T-cell (primary cell): ENCODE measurements at places on chromosomes 5 and 9.
A peak's percentile ranks its signal among the peaks of the same experiment; 100 is the strongest.

DNA sequence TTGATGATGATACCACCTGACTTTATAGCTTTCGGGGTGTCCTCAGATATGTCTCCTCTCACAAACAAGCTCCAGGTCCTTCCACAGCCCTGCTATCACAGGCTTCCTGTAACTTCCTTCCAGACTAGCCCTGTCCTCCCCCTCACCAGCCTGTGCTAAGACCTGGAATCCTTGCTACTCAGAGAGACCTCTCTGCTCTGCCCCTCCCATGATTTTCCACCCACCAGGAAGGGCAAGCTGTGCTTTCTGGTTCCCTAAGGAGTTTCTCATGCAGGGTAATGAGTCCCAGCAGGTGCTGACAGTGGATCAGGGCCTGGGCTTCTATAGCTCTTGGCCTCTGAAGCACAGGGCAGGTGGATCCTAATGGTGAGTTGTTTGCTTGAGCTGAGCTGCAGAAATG lies 86.9 kb downstream of the AOPEP start:
- no peak for DNase-seq

GRCh38 chr9:107760469-107761242 lies 271.1 kb upstream of the KLF4 start:
- no peak for DNase-seq

DNA sequence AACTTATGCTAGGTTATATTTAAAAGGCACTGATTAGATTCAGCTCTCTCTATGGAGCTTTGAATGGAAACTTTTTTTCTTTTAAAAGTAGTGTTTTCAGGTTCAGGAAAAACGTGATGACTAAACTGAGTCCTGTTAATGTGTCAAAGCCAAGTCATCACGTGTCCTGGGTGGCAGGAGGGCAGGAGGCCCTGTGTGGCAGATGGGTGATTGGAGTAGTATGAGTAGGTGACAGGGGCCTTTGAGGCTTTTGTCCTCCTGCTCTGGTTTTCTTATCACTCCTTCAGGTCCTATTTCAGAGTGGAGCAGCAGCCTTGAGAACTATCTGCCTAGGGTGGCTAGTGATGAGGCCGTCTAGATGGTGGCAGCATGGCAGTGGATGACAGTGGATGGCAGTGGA lies 17.7 kb upstream of the CARTPT start:
- no peak for DNase-seq

- no peak for DNase-seq
These were observed 1.9 kb downstream of the SPARC start for GRCh38 chr5:151684690-151685361.

- no peak for DNase-seq
These were observed 58.9 kb downstream of the GNA14 start for GRCh38 chr9:77589046-77589795.

DNA sequence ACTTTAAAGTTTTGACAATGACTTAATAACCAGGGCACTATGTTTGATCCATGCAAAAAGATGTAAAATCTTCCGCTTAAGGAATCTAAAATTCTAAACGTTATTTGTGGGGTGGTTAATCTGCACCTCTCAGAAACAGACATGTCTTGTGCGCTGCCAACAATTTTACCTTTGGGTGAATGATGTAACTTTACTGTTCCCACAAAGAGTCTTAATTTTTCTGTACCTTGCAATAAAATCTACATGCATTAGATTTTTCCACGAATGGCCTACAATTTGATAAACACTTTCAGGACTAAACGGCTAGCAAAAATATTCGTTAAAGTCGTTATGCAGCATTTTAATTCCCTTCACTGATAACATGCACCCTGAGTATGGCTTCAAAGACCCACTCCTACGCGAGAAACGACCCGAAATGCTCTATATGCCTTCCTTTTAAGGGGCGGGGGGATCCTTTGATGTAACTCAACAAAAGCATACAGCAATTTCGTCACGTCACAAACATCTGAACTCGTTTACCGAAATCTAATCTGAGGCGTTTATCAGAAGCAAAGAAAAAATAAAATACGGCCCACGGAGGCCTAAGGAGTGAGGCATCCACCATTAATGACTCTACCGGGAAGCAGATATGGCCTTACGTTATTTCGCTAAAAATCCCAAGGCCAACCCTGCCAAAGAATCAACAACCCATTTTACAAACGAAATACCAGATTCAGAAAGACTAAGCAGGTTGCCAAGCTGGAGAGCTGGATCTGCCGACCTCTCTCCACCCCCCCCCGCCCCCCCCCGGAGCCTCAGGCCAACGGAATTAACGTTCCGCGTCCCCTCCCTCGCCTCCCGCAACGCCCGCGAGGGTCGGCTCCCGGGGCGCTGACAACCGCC lies 621 bp downstream of the AK6 start:
- DNase-seq: peak; percentile 43

GRCh38 chr9:23615569-23615968 lies 210.5 kb downstream of the ELAVL2 start:
- DNase-seq: no peak

GRCh38 chr5:113682497-113683136 lies 169.1 kb downstream of the YTHDC2 start:
- DNase-seq: no peak

GRCh38 chr5:132467287-132467984 lies 23.1 kb downstream of the IRF1 start:
- no peak for DNase-seq

DNA sequence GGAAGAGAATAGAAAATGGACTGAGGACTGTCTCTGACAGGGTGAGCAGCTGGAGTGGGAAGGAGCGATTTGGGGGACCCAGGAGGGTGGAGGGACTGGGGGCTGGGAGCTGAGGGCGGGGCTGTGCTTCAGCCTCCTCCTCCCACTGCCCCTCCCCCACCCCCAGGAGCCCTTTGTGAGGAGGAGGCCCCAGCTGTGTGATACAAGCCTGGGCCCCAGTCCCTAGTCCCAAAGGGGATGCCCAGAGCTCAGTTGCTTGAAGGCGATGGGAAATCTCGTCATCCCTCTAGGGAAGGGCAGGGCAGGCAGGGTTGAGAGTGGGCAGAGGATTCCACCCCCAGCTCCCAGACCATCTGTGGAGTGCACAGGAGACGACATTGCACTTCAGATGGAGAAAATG lies at the start of gene SPATA31E1:
TSS of gene SPATA31E1 (plus strand) at position 251 of the 400 bp plus-strand sequence. CDS start at position 266, 15 bp downstream.
- no peak for DNase-seq

DNA sequence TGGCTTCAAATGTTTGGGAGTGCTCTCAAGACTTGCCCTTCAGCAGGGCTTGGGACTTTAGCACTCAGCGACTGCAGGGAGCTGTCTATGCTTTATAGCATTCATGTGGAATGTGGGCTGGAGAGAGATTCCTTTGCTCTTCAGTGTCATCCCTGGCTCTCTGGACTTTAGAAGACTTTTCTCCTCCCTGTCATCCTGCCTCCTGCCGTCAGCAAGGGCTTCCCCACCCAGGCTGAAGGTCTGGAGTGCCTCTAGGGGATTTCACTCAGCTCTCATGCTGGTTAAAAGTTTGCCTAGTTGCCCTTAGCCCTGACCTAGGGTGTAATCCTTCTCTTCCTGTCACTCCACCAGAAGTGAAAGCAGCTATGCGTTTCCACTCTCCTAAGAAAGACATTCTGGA lies 210.9 kb downstream of the FRMD3 start:
- no peak for DNase-seq

DNA sequence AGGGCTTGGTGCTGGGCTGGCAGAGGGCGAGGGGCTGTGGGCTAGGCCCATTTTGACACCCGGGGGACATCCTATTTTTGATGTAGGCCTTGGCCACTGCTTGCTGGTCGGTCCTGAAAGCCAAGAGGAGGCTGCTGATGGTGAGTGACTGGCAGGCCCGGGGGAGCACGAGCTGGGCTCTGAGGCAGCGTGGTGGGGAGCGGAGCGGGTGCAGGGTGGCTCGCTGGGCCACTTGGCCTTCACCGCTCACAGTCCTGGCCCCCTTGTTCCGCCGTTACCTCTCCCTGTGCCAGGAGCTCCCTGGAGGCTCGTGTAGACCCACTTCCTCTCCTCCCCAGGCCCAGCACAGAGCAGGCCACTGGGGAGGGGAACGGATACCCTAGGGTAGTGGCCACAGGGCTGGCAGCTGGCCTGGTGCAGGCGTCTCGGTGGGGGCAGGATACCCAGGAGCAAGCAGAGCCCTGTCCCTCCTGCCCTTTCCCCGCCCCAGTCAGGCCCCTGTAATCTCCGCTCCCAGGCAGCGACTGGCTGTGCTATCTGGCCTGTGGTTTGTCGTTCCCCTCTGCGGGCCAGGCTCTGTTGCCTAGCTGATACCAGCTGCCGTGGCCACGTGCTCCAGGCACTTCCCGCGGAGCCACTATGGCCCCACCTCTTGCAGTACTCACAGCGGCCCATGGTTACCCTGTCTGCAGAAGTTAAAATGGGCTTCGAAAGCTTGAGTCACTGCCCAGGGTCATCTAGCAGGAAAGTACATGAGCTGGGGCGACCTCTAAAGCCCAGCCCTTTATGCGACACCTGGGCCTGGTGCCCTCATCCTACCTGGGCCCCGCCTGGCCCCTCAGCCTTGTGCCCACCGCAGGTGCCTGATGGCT lies 11.7 kb upstream of the DOLPP1 start:
- peak; percentile 61 for DNase-seq

DNA sequence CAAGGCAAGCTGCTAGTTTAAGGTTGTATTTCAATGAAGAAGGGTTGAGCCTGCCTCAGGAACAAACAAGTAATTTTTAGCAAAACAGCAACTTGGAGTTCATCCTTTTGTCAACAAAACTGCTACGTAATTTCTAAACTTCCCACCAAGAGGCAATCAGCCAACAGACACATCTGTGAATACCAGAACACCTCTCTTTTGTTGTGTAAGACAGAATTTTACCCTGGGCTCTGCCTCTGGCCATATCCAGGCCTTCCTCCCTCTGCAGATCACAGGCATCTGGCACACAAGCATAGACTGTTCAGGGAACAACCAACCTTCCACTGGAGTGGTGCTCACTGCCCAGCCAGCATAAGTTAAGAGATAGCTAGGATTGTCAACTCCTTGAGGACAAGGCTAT lies 409.0 kb downstream of the SPOCK1 start:
- no peak for DNase-seq

GRCh38 chr5:160496334-160496733 lies 74.7 kb downstream of the PTTG1 start:
- DNase-seq: no peak

- DNase-seq: no peak
These were observed 897 bp downstream of the AHRR start for GRCh38 chr5:322281-322941.

DNA sequence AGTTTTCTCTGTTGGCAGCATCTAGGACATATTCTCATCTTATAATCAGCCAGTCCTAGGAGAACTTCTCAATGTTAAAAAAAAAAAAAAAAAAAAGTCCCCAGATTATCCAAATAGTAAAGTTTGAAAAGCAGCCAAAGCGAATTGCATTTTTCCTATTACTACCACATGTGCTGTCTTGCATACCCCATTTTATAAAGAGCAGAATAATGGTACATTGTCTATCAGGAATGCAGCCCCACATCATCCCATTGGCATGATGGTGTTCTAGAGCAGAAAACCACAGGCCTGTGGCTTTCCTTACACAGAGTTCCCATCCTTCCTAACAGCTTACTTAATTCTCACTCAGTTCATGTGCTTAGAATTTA lies 381.6 kb downstream of the TMEM38B start:
- DNase-seq: no peak

DNA sequence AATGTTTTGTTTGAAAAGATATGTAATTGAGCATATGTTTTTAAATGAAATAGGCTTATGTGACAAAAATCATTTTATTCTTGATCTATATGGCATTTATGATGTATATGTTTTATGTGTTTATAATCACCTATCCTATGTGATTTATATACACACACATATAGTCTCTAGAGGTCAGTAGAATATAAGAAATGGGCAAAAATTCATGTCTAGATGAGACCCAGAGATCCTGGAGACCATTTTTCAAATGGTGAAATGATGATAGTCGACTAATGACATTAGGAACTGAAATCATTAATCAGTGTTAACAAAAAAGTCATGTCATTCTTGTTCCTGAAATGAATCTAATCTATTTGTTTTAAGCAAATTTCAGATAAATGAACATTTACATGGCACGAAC lies 709.2 kb upstream of the WWC1 start:
- no peak for DNase-seq

DNA sequence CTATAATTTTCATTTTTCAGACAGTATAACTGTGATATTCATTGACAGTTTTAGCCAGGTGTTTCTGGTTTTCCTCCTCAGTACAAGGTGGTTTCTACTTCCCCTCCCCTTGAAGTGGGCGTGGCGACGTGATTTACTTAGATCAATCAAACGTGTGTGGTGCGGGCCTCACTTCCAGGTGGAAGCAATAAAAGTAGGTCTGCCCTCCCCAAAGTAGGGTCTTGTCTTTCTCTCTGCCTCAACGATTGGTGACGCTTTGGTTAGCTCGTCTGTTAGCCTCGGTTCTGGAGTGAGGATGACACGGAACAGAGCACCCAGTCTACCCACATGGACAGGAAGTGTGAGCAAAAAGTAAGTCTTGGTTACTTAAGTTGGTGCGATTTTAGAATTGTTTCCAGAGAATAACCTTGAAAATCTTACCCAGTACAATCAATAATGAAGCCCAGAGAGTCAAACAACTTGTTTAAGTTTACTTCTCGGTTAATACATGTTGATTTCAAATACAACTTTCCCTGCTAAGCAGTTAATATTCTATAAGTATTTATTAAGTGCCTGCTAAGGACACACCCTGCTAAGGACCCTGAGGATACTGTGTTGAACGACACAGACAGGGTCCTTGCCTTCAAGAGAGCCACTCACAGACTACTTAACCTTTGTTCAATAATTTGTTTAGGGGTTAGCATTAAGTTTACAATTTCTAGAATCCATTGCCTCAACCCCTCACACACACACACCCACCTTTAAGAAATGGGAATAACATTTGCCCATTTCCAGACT lies 48.4 kb downstream of the COX7C start:
- no peak for DNase-seq

DNA sequence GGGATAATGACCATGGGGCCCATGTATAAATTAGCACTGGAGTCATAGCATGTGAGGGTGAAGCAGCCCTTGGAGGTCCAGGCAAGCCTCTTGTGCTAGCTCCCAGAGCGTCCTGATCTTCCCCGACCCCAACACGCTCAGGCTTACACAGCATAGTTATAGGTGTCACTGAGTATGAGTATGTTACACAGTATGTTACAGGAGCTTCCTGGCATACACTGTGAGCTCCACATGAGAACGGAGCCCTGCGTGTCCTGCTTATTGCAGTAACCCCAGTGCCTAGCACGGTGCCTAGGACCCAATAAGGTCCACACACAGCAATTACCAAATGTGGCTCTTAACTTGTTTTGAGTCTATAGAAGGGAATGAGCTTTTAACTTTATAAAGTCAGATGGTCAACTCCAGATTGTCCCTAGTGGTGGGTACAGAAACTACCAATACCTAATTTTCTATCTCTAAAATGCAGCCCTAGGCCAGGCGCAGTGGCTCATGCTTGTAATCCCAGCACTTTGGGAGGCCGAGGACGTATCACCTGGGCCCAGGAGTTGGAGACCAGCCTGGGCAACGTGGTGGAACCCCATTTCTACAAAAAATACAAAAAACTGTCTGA lies 64.1 kb downstream of the PLAC8L1 start:
- DNase-seq: no peak

GRCh38 chr5:53240661-53241060 lies 131.1 kb upstream of the MOCS2 start:
- no peak for DNase-seq

GRCh38 chr5:143435210-143435657 lies 31.7 kb upstream of the NR3C1 start:
- DNase-seq: no peak
